ENCODE measurements at places on chromosomes 5 and 9. TPM values are rescaled to one million over a fixed set of nuclear protein-coding genes. Genes with fewer than 3 reads are reported as not detected.

The PHYHD1 gene
- not detected for total RNA-seq

The CCL28 gene
- total RNA-seq = 12.3 TPM

The GLDC gene
- 15.6 TPM for total RNA-seq

The LECT2 gene
- total RNA-seq = not detected

The HK3 gene
- not detected for total RNA-seq

The PCDHGB1 gene
- total RNA-seq = 4.5 TPM

The FYB1 gene
- 1.0 TPM for total RNA-seq

The KCNV2 gene
- not detected for total RNA-seq

The CCL21 gene
- not detected for total RNA-seq

The BSPRY gene
- not detected for total RNA-seq

The WWC1 gene
- total RNA-seq = 4.7 TPM

The AQP7 gene
- not detected for total RNA-seq

The CER1 gene
- total RNA-seq = not detected

The S100Z gene
- total RNA-seq = 0.23 TPM

The RNF44 gene
- total RNA-seq = 19.6 TPM

The IER5L gene
- 60.8 TPM for total RNA-seq

The ANKRD18B gene
- total RNA-seq = 7.8 TPM

The OTULIN gene
- total RNA-seq = 16.4 TPM

The DOLPP1 gene
- 20.6 TPM for total RNA-seq

The CDKN2B-AS1 gene
- not detected for total RNA-seq

The ZNF658 gene
- 3.7 TPM for total RNA-seq

The TRIO gene
- total RNA-seq = 82.2 TPM

The GPR21 gene
- not detected for total RNA-seq

The CIZ1 gene
- total RNA-seq = 84.0 TPM

The AKNA gene
- 11.7 TPM for total RNA-seq

The UBE2B gene
- 12.4 TPM for total RNA-seq

The HMGCR gene
- total RNA-seq = 53.4 TPM

The DNAJC21 gene
- 31.6 TPM for total RNA-seq

The GRXCR2 gene
- not detected for total RNA-seq

The SOX30 gene
- not detected for total RNA-seq

The WDR31 gene
- total RNA-seq = 1.2 TPM

The C9orf153 gene
- total RNA-seq = not detected

The C5orf52 gene
- not detected for total RNA-seq

The CDKN2B gene
- not detected for total RNA-seq

The C9orf50 gene
- total RNA-seq = 0.56 TPM

The RNF180 gene
- 3.0 TPM for total RNA-seq

The KLHL9 gene
- total RNA-seq = 20.8 TPM

The SLC6A7 gene
- not detected for total RNA-seq

The RPL35 gene
- 4,354 TPM for total RNA-seq

The PDLIM4 gene
- 84.1 TPM for total RNA-seq

The TLE1 gene
- total RNA-seq = 33.8 TPM

The PCDHB7 gene
- 6.7 TPM for total RNA-seq

The SPINK1 gene
- total RNA-seq = not detected

The FRRS1L gene
- total RNA-seq = not detected

The B4GALT7 gene
- total RNA-seq = 22.1 TPM

The PCDHGA9 gene
- total RNA-seq = 2.7 TPM

The SNCAIP gene
- total RNA-seq = not detected

The INSYN2B gene
- 1.2 TPM for total RNA-seq

The LCN12 gene
- not detected for total RNA-seq

The ADAMTS16 gene
- total RNA-seq = 3.7 TPM

Measured in A375 (cell line).